ENCODE measurements at places on chromosomes 5 and 9.

GRCh38 chr5:37121465-37121864 is 127.7 kb downstream of the CPLANE1 start:
- DNase-seq = no peak

- peak; percentile 27 for DNase-seq
These were observed 126.8 kb downstream of the GCNT1 start for GRCh38 chr9:76585487-76586389.

GRCh38 chr9:124808246-124808956 is 31.5 kb downstream of the OLFML2A start:
- DNase-seq = no peak

- no peak for DNase-seq
These were observed 17.2 kb upstream of the PRR16 start for GRCh38 chr5:120446901-120447300.

DNA sequence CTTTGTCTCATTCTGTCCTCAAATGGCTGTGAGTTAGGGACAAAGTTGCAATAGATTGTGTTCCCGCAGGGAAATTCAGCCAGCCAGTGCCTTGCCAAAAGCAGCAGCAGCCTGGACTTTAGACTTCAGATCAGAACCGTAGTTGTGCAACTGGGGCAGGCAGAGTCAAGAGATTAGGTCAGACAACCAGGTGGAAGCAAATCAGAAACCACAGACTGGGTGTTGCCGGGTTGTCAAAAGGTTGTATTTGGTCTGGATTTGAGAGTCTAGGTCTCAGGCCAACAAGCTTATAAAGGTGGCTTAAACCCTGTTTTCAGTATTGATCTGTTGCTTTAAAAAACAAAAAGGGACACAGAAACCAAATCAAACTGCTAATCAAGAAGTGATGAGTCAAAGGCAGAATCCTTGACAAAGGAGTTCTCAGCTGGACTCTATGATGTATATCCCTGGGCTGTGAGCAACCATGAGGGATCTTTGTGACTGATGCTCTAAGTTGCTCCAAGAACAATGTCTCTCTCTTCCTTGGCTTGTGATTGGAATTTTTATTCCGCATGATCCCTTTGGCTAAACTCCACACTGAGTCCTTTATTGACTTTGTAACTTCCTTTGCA is 20.9 kb downstream of the RFK start:
- no peak for DNase-seq

GRCh38 chr9:79689576-79689975 is 117.8 kb downstream of the TLE4 start:
- DNase-seq = no peak

GRCh38 chr9:30506749-30507148 is 1877.7 kb upstream of the ACO1 start:
- no peak for DNase-seq

DNA sequence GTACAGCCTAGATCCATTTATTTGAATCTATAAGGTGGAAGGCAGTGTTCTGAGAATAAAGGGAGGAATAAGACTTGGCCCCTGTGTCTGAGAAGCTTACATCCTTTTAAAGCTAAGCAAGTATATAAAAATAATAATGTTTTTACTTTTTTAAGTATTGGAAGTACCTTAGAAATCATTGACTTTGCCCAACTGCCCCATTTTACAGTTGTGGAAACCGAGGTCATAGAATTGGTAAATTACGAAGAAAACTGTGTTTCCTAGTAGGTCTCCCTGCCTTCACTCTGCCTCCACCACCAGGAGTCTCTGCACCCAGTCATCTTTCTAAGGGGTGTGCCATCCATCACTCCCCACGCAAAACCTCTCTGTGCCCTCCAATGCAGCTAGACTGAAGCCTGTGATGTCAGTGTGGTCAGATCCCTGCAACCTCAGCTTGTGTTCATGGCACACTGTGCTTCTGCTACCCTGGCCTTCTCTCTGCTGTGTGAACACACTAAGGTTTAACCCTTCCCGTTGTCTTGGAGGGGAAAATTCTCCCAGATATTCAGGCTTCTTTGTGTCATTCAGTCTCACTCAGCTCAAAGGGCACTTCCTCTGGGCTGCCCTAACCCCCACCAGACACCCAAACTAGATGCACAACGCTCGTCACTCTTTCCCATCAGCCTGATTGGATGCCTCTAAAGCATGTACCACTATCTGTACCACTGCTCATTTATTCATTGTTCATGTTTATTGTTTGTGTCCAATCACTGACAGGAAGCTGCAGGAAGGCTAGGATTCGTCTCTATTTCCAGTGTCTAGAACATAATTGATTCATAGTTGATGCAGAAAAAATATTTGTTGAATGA is 18.2 kb downstream of the ADRB2 start:
- DNase-seq = no peak

- DNase-seq = no peak
These were observed 92.2 kb upstream of the CKMT2 start for GRCh38 chr5:81140943-81141342.

DNA sequence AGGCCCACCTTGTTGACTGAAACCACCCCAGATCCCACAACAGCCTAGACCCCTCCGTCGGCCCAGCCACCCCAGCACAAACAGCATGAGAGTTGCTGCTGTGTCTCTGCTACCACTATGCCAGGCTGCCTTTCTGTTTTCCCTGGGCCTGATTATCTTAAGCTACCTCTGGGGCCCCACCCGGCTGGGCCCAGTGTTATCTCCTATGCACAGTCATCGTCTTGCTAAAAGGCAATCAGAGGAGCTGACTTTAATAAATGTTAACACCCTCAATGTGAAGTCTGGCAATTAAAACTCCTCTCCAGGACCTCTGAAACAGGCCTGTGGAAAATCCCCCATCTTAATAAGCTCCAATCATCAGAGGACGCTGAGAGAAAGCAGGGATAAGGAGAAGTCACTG is 144.9 kb downstream of the FAM114A2 start:
- no peak for DNase-seq

- DNase-seq = no peak
These were observed 333.4 kb downstream of the ICE1 start for GRCh38 chr5:5755888-5756287.

- no peak for DNase-seq
These were observed 272.0 kb downstream of the MAN2A1 start for GRCh38 chr5:109961751-109962150.

- no peak for DNase-seq
These were observed 12.5 kb downstream of the PTCH1 start for GRCh38 chr9:95504053-95504963.

- no peak for DNase-seq
These were observed 153.4 kb upstream of the PPP1R26 start for GRCh38 chr9:135326141-135326540.

DNA sequence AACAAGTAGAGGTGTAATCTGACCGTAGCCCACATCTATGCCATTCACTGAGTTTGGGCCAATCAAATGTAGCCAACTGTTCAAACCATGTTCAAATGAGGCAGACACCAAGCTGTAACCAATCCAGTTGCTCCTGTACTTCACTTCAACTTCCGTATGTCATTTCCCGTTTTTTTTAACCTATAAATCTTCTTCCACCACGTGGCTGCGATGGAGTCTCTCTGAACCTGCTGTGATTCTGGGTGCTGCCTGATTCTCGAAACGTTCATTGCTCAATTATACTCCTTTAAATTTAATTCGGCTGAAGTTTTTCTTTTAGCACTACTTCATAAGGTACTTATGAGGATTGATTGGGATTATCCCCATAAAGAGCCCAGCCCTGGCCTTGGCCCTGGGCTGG is 179.7 kb downstream of the PIK3R1 start:
- no peak for DNase-seq

GRCh38 chr5:112918679-112919078 is 3.3 kb downstream of the REEP5 start:
- DNase-seq = no peak

DNA sequence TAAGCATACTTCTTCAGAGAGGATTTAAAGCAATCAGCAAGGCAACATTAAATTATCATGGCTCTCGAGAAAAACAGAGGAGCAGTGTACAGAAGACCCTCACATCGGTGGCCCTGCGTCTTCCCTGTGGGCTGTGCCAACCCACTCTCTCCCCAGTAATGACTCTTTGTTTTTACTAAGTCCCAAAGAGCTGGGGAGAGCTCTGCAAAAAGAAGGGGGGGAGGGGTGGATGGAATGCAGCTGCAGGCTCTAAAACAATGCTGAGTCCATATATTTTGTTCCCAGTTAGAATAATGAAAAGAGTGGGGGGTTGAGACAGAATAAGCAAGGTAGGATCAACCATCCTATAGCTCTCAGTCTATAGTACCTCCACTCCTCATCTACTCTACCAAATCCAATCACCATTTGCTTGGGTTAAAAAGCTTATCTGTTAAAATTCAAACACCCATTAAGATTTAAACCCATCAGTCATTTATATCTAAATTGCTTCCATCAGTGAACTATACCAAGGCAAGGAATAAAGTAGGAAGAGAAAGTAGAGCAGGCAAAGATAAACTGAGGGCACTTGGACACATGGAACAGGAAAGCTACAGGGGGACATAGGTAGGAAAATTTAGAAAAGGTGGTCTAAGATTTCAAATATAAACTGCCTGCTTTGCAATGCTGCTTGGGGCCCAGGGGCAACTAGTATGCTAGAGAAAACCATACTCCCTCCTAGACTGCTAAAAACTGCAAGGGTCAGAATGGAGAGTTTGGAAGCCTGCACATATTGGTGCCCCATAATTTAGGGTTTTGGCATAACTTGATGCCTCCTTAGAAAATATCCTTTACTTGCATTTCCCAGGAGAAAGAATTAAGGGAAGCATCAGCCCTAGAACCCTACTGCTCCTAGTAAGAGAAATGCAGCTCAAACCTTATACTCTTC is 20.6 kb downstream of the ELL2 start:
- no peak for DNase-seq

Measured in NCI-H774 (cell line).